ENCODE measurements at places on chromosomes 3 and 15. TPM values are rescaled to one million over a fixed set of nuclear protein-coding genes. Genes with fewer than 3 reads are reported as not detected.
A peak's percentile ranks its signal among the peaks of the same experiment; 100 is the strongest.

DNA sequence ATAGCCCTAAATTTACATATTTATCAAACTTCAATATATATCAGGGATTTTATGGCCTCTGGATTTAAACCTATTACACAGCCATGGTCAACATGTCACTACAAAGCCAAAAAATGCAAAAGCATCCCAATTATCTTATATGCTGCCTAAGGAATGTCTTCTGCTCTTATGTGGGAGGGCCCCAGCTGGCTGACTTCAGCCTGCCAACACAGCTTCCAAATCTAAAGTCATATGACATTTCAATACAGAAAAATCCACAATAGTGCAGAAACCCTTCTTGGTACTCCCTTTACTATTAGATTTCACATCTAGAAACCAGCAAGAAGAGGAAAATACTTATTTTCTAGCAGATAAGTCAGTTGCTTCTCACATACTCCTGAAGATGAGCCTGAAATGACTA is 6.4 kb downstream of the PFN2 start:
- no peaks in the 10 kb centered on the region for H3K27me3 ChIP-seq
- H3K36me3 ChIP-seq = no peaks in the 10 kb centered on the region
- H3K27ac ChIP-seq = no peak overlapping the region
- DNase-seq = no peak

Gene CILP
- 15.0 TPM for total RNA-seq

DNA sequence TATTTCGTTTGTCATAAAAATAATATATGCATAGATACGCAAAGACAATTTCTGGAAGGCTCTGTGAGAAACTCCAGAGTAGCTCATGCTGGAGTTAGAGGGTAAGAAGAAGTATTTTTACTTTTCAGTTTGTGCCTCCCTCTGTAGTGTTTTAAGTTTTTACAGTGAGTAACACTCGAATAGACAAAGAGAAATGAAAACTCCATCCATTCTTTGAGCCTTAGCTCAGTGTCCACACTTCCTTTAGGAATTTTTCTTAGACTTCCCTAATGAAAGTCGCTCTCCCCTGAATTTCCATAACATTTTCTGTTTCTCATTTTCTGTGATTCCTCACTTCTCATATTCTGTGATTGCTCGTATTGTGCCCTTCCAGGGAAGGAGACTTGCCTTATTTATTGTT is 2.1 kb downstream of the BLOC1S6 start:
- peak overlapping the region; percentile 97 for H3K27ac ChIP-seq
- no peak overlapping the region for H3K4me3 ChIP-seq
- no peaks in the 10 kb centered on the region for H3K27me3 ChIP-seq
- H3K4me1 ChIP-seq = peaks cover 39% of the 10 kb centered on the region
- H3K36me3 ChIP-seq = no peaks in the 10 kb centered on the region
- no peak for DNase-seq

- no peak overlapping the region for H3K27ac ChIP-seq
- DNase-seq = no peak
- no peaks in the 10 kb centered on the region for H3K36me3 ChIP-seq
- peaks cover 24% of the 10 kb centered on the region for H3K4me1 ChIP-seq
Observed at GRCh38 chr3:153752405-153753027, 368.7 kb upstream of the ARHGEF26 start.

Gene ITGA11
- 3.2 TPM for total RNA-seq

DNA sequence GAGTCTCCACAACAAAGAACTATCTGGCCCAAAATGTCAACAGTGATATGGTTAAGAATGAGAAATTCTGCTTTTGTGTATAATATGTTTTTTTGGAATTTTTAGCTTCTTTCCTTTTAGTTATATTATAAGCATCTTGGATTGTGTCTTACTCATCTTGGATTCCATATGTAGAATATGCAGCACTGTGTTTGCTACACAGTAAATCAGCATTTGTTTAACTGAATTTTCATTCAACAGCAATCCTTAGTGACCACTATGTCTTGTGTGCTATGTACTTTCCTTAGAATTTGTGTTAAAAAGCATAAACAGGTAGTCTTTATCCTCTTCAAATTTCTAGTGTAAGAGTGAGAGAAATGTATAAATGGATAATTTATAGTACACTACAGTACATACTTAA is 18.2 kb upstream of the TMEM207 start:
- H3K4me1 ChIP-seq = no peaks in the 10 kb centered on the region
- H3K27me3 ChIP-seq = no peaks in the 10 kb centered on the region
- DNase-seq = no peak
- H3K27ac ChIP-seq = no peak overlapping the region

Gene SRP14
- 511 TPM for total RNA-seq

DNA sequence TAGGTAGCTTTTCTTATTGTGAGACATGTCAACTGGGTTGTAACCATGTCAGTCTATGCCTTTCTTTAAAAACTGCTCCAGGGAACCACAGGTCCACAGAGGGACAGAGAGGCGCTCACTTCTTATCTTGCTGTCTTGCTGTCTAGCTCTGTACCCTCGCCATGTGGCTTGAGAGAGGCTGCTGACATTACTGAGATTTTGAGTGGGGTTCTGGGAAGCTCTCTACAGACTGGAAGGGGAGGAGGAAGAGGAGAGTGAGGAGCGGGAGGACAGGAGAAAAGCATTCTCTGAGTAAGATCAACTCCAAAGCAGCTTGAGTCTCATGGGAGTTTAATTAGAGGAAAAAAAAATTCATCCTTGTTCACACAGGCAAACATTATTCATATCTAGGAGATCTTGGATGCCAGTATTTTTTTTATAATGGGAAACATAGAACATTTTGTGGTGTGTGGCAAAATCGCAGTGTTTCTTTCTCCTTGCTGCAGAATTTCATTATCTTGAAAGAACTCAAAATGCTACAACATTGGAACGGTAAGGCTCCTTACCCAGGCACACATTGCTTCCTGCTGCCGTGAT is 1037.0 kb upstream of the NR2F2 start:
- no peak overlapping the region for H3K4me3 ChIP-seq
- H3K27ac ChIP-seq = peak overlapping the region; percentile 18
- no peaks in the 10 kb centered on the region for H3K36me3 ChIP-seq
- no peaks in the 10 kb centered on the region for H3K27me3 ChIP-seq

Gene CADPS
- 13.1 TPM for total RNA-seq

- DNase-seq = no peak
- no peaks in the 10 kb centered on the region for H3K27me3 ChIP-seq
- H3K4me1 ChIP-seq = no peaks in the 10 kb centered on the region
Observed at GRCh38 chr3:76651784-76652183, 388.1 kb upstream of the ROBO2 start.

GRCh38 chr3:151198849-151199248 is 4.2 kb downstream of the GPR171 start:
- H3K4me3 ChIP-seq = no peak overlapping the region
- H3K4me1 ChIP-seq = no peaks in the 10 kb centered on the region
- H3K27me3 ChIP-seq = no peaks in the 10 kb centered on the region
- DNase-seq = no peak
- no peak overlapping the region for H3K27ac ChIP-seq
- no peaks in the 10 kb centered on the region for H3K36me3 ChIP-seq

DNA sequence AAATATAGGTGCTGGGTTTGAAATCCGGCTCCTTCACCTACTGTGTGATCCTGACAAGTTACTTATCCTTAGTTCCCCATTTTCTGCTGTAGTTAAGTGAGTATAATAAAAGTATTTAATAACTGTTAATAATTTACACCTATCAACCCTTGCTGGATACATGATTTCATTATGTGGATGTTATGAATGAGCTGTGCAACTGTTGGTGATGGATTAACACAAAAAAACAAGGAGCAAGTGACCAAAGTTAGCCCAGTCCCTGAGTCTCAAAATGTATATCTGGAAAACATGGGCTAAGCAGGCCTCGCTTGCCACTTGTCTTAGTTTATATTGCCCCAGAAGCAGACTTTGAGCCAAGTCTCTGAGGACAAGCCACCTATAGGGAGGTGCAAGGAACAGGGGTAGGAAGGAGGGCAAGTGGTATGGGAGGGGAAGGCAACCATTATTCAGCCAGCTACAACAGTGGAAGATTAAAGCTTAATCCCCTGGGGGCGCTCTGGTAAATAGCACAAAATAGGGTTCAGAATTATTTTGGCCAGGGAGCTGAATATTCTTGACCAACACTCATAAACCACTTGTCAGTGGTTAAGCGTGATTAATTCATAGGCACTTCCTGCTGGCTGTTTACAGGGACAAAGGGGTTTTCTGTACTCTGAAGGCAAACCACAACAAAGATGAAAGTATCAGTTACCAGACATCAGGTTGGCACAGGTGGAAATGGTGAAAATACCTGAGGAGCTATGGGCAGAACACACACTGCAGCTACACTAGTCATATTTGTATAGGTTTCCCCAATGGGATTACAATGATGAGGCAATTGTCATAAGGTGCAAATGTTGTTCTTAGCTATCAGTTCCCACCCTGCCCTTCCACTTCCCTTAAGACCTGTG is 76.2 kb downstream of the TRIM42 start:
- H3K4me3 ChIP-seq = no peak overlapping the region
- no peak for DNase-seq
- no peaks in the 10 kb centered on the region for H3K36me3 ChIP-seq

Gene GOLGA8S
- total RNA-seq = not detected

DNA sequence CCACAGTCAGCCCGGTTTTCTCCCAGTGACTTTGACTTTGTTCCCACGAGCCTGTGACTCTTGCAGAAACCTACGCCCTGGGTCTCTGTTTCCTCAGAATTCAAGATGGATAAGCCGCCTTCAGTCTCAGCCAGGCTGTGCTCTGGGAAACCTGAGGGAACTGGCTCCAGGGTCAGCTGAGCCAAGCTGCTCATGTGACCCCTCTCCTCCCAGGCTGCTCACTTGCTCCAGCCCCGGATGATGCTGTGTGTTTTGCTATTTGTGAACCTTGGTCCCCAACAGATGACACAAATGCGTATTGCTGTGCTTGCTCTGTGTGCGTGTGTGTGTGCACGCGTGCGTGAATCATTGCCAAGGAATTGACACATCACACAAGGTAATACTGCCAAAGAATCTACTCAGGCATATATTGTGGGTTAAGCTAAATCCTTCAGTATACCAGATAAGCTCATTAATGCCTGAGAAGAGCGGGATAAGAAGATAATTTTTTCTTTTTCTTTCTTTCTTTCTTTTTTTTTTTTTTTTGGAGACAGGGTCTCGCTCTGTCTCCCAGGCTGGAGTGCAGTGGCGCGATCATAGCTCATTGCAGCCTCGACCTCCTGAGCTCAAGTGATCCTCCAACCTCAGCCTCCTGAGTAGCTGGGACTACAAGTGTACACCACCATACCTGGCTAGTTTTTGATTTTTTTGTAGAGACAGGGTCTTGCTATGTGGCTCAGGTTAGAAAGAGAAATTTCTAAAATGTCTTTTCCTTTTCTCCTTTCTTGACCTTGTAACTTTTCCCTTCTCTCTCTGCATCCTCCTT is 29.2 kb upstream of the UMPS start:
- no peaks in the 10 kb centered on the region for H3K4me1 ChIP-seq
- no peak for DNase-seq

DNA sequence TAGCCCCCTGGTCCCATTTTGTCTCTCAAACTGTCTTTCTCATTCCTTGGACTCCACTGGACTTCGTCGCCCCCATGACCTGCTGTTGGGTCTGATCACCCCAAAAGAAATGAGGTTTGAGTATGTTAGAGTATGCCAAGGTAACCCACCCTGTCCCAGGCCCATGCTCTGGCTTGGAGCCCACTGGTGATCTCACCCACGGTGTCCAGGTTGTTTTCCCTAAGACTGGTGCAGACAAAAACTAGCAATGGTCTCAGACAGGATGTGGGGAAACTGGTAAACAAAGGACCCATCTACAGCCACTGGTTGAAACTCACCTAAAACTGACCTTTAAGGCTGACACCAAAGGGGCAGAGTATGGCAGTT is 38.9 kb downstream of the EFCAB12 start:
- no peaks in the 10 kb centered on the region for H3K27me3 ChIP-seq
- peaks cover 6% of the 10 kb centered on the region for H3K36me3 ChIP-seq
- no peak for DNase-seq
- H3K4me3 ChIP-seq = no peak overlapping the region
- H3K4me1 ChIP-seq = peaks cover 4% of the 10 kb centered on the region
